ENCODE measurements at places on chromosomes 2 and 18. TPM values are rescaled to one million over a fixed set of nuclear protein-coding genes. Genes with fewer than 3 reads are reported as not detected.

ARHGAP28 gene
- polyA plus RNA-seq = 4.4 TPM

AQP12A gene
- not detected for polyA plus RNA-seq

SPAG16 gene
- 9.9 TPM for polyA plus RNA-seq

GNAL gene
- polyA plus RNA-seq = 2.4 TPM
